ENCODE measurements at places on chromosomes 4 and X.

DNA sequence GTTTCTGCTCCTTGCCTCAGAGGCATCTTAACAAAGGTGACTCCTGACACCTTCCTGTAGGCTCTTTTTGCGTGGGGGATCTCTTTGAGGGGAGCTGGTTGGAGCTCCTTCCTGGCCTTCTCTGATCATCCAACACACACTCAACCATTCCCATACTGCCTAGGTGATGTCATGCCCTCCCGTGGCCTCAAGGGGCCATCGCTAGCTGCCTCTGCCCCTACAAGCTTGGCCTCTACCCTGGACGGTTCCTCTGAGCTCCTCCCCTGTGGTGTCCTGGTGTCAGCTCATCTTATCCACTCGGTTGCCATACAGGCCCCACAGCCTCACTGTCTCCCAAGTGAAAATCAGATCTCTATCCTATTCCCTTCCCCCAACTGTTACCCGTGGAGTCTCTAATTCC lies 13.7 kb upstream of the ZNF185 start:
- DNase-seq: no peak

GRCh38 chrX:101220662-101221260 lies 1.2 kb downstream of the DRP2 start:
- DNase-seq: no peak

DNA sequence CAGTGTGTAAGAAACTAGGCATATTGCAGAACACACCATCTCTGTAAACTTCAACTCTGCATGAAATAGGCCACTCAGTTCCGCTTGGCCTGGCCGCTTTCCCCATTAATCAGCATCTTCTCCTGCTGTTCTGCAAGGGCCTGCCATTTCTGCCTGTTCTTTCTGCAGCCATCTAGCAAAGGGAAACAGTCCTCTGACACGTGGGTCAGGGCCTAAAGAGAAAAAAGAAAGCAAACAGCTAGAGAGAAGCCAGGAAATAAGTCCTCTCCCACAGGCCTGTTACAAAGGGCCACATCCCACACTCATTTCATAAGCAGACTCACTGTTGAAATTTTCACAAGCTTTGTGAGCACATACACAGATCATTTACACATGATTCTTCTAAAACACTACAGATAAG lies 130.1 kb downstream of the PDE5A start:
- peak; percentile 11 for DNase-seq

GRCh38 chr4:145507636-145508035 lies 26.0 kb downstream of the SMAD1 start:
- DNase-seq: no peak

- no peak for DNase-seq
Observed at GRCh38 chr4:113815826-113816225, 54.3 kb upstream of the CAMK2D start.

GRCh38 chr4:71260544-71260943 lies 78.3 kb upstream of the SLC4A4 start:
- DNase-seq: no peak

DNA sequence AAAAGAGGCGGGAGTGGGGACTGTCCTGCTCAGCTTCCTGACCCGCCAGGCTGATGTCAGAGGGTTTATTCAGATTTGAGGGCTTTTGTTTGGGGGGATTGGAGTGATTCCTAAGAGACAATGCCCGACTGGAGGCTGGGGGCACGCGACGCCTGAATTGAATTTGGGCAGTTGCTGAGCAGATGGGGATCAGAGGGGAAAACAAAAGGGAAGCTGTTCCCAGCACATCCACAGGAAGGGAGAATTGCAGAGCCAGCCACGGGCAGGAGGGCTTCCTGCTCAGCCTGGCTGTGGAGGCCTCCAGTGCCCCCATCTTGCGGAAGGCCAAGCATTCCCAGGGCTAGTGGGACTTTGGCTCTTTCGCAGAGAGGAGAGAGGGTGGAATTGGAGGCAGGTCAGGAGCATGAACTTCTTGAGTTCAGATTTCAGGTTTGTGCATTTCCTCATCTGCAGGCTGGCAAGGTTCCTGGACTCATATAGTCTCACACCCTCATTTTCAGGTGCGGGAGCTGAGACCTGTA lies 162.8 kb downstream of the NHS start:
- no peak for DNase-seq

DNA sequence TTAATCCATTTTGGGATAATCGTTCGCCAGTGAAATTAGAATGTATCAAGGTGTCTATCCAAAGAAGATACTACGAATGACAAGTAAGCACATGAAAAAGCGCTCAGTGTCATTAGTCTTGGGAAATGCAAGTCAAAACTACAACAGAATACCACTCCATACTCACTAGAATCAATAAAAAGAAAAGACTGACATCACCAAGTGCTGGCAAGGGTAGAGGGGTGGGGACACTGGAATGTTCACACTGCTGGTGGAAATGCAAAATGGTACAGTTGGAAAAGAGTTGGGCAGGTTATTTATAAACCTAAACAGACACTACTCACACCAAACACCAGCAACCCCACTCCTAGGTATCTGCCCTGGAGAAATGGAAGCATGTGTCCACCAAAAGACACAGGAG lies 11.2 kb downstream of the WDR1 start:
- DNase-seq: no peak

DNA sequence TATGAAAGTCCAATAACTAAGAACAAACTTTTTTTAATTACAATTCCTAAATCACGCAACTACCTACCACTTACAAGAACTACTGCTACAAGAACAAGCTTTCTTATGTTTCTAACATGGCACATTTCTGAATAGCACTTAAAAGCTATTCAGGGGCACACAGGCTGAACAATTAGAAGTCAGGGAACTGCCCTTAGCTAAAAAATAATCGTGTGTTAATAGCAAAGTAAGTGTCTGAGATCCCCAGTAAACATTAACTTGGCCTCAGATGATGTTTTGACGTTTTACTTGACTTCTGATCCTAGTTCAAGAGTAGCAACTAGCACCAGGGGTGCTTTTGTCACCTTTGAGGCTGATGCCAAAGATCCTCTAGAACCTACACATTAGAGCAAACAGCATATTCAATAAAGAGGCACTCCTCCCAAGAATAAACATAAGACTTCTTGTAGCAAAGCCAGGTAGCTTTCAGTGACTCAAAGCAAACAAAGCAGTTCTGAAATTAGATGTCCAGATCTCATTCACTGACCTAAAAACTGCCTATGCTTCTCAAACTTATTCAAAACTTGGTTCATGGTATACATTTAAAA lies 16.2 kb downstream of the SPOCK3 start:
- DNase-seq: no peak

DNA sequence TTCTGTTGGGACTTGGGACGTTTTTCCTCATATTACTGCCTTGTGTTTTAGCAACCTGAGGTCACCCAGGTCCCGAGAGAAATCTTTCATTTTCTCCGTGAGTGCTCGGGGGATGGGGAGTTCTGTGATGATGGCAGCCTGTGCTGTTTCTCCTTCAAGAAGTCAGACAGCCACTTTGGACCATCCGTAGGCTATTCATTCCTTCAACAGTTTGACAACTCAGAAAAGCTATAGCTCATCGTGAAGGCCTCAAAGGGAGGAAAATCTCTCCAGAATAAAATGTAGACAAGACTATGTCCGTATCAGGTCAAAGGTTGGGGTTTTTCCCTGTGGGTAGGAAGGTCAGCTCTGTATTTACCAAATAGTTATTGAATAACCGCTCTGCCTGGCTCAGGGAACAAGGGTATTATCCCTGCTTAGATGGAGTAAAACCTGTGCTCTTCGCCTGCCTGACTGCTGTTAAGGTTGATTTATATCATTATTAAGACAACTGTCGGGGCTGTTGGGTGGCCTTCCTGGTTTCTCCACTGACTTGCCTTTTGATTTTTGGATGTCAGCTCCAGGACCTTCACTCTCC lies 36.6 kb downstream of the FAM114A1 start:
- DNase-seq: no peak

Data from AG08396 (cell line).